ENCODE measurements at places on chromosomes 7 and 10. TPM values are rescaled to one million over a fixed set of nuclear protein-coding genes. Genes with fewer than 3 reads are reported as not detected.

TNS3 gene
- 43.2 TPM for total RNA-seq

HOXA4 gene
- 0.97 TPM for total RNA-seq

DNA sequence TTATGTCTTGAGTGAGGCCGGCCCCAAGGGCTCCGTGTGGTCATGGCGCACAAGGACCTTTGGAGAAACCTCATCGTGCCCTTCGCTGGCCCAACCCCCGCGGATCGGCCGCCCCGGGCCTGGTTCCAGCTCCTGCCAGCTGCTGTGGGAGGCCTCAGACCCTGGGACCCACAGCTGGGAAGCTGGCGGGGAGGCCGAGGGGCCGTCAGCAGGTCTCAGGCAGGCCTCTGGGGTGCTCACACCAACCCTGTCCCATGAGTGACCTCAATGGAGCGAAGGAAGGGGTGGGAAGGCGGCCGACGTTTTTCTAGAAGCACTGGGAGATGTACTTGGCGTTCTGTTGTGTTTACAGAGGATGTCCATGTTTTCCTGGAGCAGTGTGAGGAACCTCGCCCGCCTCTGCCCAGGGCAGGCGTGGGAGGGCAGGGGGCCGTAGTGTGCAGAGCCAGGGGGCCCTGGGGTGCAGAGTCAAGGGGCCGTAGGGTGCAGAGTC lies 18.6 kb upstream of the ADGRA1 start:
- no peak for DNase-seq

- DNase-seq: no peak
These were observed 214.0 kb upstream of the KLF14 start for GRCh38 chr7:130947792-130948580.

EBF3 gene
- 6.2 TPM for total RNA-seq

GRCh38 chr7:120949998-120950538 lies 509 bp upstream of the ING3 start:
- no peak for DNase-seq

TAS2R4 gene
- total RNA-seq: 0.32 TPM
